ENCODE measurements at places on chromosomes 7 and 10.

GRCh38 chr7:98265841-98266271 lies 13.8 kb upstream of the TECPR1 start:
- DNase-seq: no peak

- DNase-seq: no peak
These were observed 12.7 kb downstream of the LOXL4 start for GRCh38 chr10:98255146-98255877.

GRCh38 chr10:25522946-25523608 lies 348.3 kb downstream of the GPR158 start:
- DNase-seq: no peak

- DNase-seq: no peak
These were observed 359.4 kb upstream of the CELF2 start for GRCh38 chr10:10658172-10658785.

GRCh38 chr7:17608114-17608833 lies 309.8 kb downstream of the AHR start:
- DNase-seq: no peak
